Keratinocyte (primary cell): ENCODE measurements at places on chromosomes 2 and 18.

- DNase-seq = peak; percentile 13
These were observed 69.4 kb upstream of the REV1 start for GRCh38 chr2:99559075-99559662.

DNA sequence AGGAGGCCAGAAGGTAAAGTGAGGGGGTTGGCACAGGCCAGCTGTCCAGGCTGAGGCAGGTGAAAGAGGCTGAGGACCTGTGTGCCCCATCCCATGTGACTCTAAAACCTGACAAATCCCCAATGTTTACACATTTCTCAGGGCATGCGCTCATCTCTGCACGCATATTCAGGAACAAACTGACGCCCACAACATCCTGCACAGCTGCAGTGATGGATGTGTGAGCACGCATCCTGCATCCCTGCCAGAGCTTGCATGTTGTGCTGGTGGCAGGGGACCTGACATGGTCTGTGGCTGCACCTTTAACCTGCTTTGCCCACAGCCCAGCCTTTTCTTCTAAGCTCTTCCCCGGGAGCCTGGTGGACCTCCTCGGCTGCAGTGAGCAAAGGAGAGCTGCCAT lies 83.1 kb downstream of the FBXO15 start:
- DNase-seq = no peak

- DNase-seq = peak; percentile 61
These were observed 88.4 kb upstream of the STK17B start for GRCh38 chr2:196259507-196260481.

- DNase-seq = no peak
These were observed 193.4 kb downstream of the PARD3B start for GRCh38 chr2:204738721-204739120.

DNA sequence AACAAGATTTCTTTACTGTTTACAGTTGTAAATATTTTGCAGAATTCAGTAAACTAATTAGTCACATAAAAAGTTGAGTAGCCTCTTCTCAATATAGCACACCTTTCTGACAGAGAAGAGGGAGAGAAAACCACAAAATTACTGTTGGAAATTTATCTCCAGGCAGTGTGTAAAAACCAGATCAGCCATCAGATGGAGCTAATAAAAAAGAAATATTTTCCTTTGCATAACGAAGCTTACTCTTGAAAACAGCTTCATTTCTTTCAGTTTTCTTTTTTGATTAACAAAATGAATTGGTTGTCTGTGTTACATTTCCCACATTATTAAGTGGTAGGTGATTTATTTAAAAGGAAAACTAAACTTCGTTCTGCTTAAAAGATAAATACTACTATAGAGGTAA lies 259.3 kb upstream of the KCNJ3 start:
- DNase-seq = no peak

GRCh38 chr2:210020138-210020537 lies 17.7 kb downstream of the RPE start:
- no peak for DNase-seq

GRCh38 chr2:70123829-70124116 lies 36.5 kb downstream of the PCBP1 start:
- no peak for DNase-seq

GRCh38 chr2:201204655-201205514 lies 21.9 kb downstream of the CASP10 start:
- DNase-seq = no peak
